Breast epithelium (tissue), 4 donors: ENCODE measurements at places on chromosomes 1 and 21.

GRCh38 chr21:40646651-40647050 lies 200.3 kb downstream of the DSCAM start:
- DNase-seq: no peak

DNA sequence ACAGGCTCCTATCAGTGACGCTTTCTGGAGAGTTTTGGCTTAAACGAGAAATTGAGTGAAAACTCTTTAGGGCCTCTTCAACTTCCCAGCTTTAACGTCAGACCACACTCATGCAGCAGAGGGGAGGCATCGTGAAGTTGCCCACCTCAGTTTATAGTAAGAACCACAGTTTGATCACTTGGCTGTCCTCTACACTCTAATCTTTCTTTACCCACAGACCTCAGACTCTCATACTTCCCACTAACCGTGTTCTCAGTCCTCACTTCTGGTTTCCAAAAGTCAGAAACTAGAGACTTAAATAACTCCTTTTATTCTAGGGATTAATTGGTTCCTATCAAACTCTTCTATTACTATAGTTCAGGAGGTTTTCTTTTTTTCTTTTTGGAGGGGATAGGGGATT lies 302.2 kb downstream of the NTNG1 start:
- DNase-seq: no peak

GRCh38 chr1:70438529-70438928 lies 27.5 kb downstream of the CTH start:
- DNase-seq: no peak

DNA sequence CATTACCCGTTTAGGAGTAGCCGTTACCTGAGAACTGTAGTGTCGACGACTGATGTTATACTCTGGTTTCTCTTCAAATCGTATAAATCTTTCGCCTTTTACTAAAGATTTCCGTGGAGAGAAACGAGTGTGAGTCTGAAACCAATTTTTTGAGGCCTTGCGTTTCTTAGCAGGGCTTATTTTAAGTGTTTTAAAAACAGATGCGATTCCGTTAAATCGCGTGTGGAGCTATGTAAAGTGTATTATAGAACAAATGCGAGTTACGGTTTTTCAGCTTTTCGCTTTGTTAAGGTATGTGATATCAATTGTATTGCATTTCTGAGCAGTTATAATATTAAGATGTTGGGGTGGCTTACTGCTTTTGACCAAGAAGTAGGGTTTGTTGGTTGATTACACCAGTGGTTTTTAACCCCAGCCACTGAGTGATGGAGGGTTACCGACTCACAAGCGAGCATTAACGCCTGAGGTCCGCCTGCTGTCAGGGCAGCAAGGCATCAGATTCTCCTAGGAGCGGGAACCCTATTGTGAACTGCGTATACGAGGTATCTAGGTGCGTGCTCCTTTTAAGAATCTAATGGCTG lies 18.0 kb downstream of the KIAA2013 start:
- DNase-seq: peak; percentile 61

DNA sequence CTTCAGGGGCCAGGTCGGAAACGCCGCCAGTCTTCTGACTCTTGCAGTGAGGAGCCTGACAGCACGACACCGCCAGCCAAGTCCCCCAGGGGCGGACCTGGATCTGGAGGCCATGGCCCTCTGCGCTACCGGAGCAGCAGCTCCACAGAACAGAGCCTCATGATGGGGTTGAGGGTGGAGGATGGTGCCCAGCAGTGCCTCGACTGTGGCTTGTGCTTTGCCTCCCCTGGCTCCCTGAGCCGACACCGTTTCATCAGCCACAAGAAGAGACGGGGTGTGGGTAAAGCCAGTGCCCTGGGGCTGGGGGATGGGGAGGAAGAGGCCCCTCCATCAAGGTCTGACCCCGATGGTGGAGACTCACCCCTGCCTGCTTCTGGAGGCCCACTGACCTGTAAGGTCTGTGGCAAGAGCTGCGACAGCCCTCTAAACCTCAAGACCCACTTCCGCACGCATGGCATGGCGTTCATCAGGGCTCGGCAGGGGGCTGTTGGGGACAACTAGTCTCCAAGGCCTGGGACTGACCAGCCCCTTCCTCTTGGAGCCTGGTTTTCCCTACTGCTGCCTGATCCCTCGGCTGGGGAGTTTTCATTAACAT lies 8.7 kb downstream of the ZNF687 start:
- DNase-seq: no peak

GRCh38 chr1:219555806-219556205 lies 57.1 kb downstream of the ZC3H11B start:
- DNase-seq: no peak

DNA sequence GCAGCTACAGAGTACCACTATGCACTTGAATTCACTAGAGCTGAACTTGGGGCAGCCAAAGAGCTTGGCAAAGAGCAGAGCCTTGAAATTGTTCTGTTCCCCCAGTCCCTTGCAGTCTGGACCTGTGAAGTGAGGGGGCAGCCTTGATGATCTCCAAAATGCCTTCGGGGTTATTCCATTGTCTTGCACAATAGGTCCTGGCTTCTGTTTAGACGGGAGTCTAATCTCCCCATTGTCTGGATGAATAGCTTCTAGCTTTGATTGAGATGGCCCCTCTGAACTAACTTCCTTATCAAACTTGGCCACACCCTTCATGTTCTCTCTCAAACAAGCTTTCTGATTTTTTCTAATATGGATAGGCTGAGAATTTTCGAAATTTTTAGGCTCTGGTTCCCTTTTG lies 72.6 kb downstream of the PGM1 start:
- DNase-seq: no peak

GRCh38 chr1:234431255-234431654 lies 47.7 kb downstream of the TARBP1 start:
- DNase-seq: no peak

DNA sequence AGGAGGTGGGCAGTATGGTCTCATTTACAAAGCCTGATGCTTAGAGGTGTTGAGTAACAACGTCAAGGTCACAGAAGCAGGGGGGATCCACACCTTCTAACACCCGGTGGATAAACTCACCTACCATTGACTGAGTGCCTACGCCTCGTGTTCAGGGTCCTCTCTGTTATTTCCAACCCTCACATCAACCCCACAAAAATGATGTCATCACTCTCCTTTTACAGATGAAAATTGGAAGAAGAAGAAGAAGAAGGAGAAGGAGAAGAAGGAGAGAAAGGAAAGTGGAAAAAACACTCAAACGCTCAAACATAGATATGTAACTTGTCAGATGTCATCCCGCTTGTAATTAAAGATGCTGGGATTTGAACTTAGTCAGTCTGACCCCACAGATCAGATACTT lies 653 bp upstream of the KCNN3 start:
- DNase-seq: no peak

DNA sequence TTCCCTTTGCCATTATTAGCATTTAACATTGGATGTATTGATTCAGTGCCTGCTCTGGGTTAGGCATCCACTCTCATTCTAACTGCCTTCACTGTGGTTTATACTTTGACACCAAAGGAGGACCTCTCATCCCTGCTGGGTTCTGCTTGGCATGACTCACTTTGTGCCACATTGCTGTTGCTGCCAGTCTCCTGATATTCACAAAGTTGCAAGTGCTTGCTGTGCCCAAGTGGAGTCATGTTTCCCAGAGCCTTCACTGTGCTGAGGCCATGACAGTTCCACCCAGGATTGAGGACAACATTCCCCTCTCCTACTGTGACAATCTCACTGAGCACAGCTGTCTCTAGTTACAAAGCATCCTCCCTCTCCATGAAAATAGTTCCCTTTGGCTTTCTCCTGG lies 519.9 kb upstream of the USP24 start:
- no peak for DNase-seq

DNA sequence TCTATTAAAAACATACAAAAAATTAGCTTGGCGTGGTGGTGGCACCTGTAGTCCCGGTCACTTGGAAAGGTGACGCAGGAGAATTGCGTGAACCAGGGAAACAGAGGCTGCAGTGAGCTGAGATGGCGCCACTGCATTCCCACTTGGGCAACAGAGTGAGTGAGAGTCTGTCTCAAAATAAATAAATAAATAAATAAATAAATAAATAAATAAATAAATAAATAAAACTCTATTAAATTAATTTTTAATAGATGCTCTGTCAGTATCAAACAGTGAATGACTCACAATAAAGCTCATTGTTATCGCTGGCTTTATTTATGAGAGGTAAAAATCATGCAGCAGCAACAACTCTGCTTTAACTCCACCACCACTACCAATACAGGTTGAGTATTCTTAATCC lies 72.8 kb downstream of the ABL2 start:
- no peak for DNase-seq

DNA sequence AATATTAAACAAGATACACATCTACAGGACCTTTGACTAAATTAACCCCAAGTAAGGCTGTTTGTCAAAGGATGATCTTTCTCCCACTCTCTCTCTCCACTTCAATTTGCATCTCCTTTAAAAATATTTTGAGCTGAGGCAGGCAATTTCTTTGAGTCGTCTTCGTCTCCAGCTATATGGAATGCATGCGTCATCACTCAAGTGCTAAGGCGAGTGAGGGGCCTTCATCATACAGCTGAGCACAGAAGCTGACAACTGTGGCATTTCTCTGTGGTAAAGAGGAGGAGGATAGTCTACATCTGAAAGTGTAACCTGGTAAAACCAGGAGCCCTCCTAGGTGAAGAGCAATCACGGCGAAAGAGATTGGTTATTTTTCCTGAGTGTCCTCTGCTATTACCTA lies 7.6 kb downstream of the EPHX4 start:
- no peak for DNase-seq

- no peak for DNase-seq
These were observed 37.6 kb downstream of the C21orf91 start for GRCh38 chr21:17781524-17781923.
